Stimulated activated CD4-positive, alpha-beta T cell treated with anti-CD3 and anti-CD28 coated beads, TNF-alpha, amount 100 ng/mL, for 4 hours (primary cell): ENCODE measurements at places on chromosomes 1 and 21.
A peak's percentile ranks its signal among the peaks of the same experiment; 100 is the strongest.

- DNase-seq, result no peak
Measured at GRCh38 chr1:218817691-218818465, 355.8 kb upstream of the LYPLAL1 start.

DNA sequence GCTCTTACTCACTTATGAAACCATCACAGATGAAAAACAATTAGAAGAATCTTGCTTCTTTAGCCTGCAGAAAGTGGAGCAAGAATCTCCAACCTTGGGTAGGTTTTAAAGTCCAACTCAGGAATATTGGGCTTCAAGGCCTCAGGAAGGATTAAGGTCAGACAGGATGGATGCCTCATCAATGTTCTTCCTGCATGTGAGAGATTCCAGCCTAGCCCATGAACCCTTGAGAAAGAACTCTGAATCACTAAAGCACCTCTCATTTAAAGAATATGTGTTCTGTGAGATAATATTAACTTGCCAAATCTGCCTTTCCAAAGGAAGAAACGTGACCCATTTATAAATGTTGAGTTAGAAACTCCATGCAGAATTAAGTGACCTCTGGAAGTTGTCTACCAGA lies 345.2 kb upstream of the CAMK1G start:
- DNase-seq, result no peak

DNA sequence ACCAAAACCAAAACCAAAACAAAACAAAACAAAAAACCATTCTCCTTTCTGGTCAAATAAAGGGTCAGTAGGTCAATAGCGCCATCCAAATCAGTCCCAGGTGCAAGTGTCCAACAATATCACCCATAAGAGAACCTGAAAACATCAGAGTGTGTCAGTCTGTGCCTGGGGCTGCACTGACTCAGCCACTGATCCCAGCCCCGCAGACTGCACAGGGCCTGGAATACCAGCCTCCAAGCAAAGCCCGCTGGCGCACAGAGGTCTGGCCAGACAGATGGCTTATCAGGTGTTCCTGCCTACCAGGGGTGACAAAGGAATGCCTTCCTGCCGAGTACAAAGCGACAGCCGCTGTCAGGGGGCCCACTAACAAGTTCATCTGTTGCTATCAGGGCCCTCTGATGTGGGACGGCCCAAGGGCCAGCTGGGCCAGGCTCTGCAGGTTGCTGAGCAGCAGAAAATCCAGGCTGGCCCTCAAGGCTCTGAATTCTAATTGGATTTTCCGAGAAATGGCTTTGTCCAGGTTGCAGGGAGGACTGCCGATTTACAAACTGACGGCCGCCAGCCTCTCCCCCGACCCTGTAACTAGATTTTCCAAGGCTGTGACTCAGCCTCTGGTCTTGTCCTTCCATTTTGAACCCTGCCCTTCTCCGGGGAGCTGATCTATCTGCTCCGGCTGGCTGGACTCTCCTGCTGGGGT lies 13.7 kb upstream of the TMEM51 start:
- no peak for DNase-seq

GRCh38 chr1:6448749-6449631 lies 17.0 kb downstream of the TNFRSF25 start:
- DNase-seq, result no peak

DNA sequence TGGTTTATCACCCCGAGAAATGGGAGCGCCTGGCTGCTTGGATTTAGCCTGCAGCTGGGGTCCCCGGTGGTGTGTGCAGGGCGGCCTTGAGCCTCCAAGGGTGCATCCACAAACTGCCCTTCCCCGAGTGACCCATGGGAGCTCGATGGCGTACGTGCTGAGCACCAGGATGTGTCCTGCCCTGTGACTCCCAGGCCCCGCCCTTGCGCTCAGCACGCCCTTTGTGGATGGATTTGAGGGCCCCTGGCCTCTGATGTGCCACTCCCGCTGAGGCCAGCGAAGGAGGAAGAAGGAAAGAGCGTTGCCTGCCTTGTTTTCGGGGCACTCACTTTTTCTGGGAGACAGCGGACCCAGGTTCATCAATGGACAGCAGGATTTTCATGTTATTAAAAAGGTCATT lies 1.7 kb upstream of the TFF3 start:
- no peak for DNase-seq

- DNase-seq, result no peak
Measured at GRCh38 chr1:229091721-229092136, 179.2 kb upstream of the RAB4A start.

GRCh38 chr1:185070051-185070450 lies 24.7 kb downstream of the RNF2 start:
- no peak for DNase-seq

GRCh38 chr1:192703283-192704206 lies 67.6 kb downstream of the RGS13 start:
- no peak for DNase-seq

DNA sequence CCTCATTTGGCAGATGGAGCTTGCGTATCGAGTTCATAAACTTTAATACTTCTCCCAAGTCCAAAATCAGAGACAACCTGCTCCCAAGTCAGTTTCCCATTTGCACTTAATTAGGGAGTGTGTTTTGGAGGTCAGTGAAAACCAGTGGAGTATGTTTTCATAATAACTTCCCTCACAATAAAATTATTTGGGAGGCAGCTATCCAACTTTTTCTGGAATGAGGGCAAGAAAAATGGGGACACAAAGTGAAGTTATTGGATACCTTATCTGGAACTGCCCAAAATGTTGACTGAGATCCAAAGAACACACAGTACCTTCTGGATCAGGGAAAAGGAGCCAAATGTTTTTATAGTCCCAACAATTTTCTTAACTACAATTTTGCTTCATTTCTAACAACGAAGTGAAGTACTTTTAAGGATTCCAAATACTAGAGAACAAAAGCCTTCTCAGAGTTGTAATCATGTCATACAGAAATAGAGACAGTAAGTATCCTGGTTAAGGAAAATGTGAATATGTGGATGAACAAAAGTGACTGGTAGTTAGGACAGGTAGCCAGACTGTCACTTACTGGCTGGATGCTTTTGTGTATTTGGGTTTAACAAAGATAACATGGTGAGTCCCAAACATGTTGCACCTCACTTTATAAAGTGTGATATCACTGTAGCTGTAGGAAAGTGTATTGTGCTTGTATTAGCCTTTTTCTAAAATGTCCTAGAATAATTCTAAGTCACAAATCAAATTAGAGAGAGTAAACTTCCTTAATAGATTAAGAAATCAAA lies 325.0 kb downstream of the HLX start:
- no peak for DNase-seq

GRCh38 chr1:215543191-215543606 lies 23.9 kb upstream of the KCTD3 start:
- no peak for DNase-seq

DNA sequence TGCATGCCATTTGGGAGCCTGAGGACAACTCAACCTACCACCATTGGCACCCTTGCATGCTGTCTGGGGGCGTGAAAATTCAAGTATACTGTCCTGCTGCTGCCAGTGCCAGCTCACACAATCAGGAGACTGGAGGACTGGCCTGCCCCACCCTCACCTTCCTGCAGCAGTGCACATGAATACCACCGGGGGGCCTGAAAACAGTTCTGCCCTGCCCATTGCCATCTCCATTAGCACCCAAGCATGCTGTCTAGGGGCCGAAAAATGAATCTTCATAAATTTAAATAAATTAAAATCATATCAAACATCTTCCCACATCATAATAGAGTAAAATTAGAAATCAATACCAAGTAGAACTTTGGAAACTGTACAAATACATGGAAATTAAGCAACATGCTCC lies 322.1 kb upstream of the TMPRSS15 start:
- DNase-seq, result no peak

GRCh38 chr1:205913451-205914154 lies 29.7 kb downstream of the SLC26A9 start:
- DNase-seq, result no peak

DNA sequence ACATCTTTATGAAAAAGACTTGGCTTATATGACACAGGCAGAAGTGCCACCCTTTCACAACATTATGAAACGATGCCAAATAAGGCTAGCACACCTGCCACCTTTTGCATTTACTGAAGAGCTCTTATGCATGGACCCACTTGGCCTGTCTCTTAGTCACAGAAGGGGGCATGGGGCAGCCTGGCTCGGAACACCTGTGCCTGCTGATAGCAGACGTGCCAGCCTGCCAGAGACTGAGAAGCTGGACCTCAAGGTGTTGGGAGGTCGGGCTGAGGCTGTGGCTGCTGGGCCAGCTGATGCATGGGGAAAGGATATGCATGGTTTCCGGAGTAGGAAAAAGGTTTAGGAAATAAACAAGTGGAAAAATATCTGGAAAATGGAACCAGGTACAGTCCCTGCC lies 21.5 kb downstream of the RCAN1 start:
- no peak for DNase-seq

DNA sequence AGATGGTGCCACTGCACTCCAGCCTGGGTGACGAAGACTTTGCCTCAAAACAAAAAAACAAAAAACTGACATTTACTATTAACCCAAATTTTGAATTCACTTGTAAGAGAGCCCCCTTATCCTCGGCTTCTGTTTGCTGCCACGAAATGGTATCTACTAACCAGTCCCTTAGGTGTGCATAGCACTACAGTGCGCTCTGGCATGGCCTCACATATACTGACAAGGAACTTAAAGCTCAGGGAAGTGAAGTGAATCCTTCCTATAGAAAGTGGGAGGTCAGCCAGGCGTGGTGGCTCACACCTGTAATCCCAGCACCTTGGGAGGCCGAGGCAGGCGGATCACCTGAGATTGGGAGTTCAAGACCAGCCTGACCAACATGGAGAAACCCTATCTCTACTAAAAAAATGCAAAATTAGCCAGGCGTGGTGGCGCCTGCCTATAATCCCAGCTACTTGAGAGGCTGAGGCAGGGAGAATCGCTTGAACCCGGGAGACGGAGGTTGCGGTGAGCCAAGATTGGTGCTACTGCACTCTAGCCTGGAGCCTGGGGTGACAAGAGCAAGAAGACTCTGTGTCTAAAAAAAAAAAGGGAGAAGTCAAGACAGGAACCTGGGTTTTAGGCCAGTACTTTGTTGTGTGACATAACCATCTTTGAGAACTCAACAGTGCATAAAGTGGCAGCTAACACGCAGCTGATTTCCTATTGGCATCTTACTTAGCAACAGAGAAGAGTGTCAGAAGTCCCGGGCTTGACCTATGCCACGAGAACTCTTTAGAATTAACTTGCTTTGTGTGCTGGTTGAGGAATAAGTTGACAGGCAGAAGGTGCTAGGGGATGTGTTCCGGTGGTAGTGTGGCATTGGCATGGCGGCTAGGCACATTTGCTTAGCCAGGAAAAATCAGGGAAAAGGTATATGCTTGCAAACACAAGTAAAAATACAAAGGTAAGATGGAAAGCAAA lies 16.8 kb downstream of the ERRFI1 start:
- DNase-seq, result no peak

DNA sequence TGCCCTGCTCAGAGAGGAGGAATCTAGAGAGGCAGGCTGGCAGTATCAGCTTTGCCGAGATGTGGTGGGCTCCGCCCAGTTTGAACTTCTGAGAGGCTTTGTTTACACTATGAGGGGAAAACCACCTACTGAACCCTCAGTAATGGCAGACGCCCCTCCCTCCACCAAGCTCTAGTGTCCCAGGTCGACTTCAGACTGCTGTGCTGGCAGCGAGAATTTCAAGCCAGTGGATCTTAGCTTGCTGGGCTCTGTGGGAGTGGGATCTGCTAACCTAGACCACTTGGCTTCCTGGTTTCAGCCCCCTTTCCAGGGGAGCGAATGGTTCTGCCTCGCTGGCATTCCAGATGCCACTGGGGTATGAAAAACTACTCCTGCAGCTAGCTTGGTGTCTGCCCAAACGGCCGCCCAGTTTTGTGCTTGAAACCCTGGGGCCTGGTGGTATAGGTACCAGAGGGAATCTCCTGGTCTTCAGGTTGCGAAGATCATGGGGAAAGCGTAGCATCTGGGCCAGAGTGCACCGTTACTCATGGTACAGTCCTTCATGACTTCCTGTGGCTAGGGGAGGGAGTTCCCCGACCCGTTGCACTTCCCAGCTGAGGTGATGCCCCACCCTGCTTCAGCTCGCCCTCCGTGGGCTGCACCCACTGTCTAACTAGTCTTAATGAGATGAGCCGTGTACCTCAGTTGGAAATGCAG lies 43.6 kb downstream of the C21orf91 start:
- no peak for DNase-seq

DNA sequence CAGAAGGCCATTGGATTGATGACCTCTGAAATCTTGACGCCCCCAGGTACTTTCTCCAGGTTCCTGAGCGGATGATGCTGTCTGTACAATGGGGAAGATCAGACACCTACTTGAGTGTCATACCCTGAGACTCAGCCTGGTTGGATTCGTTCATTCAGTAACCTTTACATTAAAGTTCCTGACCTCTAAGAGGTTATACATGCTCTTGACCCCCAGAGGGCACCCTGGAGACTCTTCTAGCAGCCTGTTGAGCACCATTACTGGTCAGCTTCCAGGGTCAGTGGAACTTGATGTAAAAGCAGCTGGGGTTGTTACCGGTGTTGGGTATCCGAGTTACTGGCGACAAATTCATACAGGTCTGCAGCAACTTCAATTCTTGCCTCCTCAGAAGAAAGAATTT lies 114.3 kb upstream of the ZNF678 start:
- DNase-seq, result no peak

- no peak for DNase-seq
Measured at GRCh38 chr1:54479841-54480524, 68.0 kb upstream of the ACOT11 start.

DNA sequence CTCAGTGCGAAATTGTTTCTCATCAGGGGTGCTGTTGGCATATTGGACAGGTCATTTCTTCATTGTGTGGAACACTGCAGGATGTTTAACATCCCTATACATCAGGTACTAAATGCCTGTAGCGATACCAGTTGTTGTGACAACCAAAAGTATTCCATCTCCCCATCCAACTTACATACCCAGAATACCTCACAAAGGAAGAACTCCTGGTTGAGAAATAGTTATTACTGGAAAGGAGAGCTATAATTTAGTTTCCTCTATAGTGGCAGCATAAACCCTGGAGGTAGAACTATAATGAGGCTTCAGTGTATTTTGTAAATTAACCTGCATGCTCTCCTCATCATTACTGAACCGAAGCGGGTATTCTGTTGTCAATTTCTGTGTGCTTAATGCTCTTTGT lies 45.1 kb downstream of the IVNS1ABP start:
- no peak for DNase-seq

GRCh38 chr1:203361945-203362719 lies 11.2 kb upstream of the FMOD start:
- no peak for DNase-seq

- DNase-seq, result no peak
Measured at GRCh38 chr1:50047916-50048694, 24.4 kb upstream of the AGBL4 start.

- no peak for DNase-seq
Measured at GRCh38 chr1:107138166-107138565, 2.7 kb upstream of the NTNG1 start.

GRCh38 chr1:67061266-67061665 lies 7.3 kb upstream of the SLC35D1 start:
- DNase-seq, result no peak

- DNase-seq, result peak; percentile 17
Measured at GRCh38 chr1:181100015-181100905, 11.8 kb downstream of the IER5 start.
